ENCODE measurements at places on chromosomes 4 and X.

DNA sequence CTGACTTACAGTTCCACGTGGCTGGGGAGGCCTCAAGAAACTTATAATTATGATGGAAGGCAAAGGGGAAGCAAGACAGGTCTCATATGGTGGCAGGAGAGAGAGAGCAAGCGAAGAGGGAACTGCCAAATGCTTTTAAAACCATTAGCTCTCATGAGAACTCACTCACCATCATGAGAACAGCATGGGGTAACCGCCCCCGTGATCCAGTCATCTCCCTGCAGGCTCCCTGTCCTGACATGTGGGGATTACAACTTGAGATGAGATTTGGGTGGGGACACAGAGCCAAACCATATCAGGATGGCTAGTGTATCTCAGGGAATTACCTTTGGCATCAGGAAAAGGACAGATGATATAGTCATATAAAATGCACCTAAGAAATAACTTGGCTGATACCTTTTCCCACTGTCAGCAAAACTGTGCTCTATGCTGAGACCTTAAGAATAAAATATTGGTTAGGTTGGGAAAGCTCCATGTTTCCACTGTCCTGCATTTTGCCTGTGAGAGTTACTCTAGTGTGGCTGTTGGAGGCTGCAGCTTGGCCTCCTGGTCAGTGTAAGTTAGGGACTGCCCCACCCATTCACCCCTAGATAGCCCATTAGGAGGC, 110.3 kb downstream of the UCHL1 start:
- no peak for DNase-seq

DNA sequence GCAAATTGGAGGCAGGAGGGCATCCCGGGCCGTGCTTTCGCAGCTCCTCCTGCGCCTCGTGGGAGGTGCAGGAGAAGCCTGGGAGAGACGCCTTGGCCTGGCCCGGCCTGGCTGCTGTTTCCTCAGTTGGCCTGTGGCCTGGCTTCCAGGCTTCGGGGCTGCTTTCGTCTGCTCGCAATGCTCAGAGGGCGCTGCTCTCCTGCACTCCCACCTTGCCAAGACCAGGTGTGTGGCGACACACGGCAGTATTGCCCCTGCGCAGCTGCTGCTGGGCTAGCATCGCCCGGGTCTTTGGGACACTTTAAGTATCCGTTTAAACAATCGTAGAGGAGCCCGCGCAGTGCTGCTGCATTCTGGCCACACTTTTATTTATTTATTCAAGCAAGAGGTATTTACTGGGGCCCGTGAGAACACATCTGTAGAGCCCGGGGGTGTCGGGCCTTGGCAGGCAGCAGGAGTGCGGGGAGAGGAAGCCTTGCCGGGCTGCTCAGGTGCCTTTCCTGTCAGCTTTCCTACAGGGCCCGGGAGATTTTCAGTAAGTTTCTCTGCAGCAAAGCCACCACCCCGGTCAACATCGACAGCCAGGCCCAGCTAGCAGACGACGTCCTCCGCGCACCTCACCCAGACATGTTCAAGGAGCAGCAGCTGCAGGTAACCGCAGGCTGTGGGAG, 26.2 kb upstream of the HGFAC start:
- no peak for DNase-seq

GRCh38 chrX:55450259-55450658, 1.7 kb upstream of the MAGEH1 start:
- no peak for DNase-seq

DNA sequence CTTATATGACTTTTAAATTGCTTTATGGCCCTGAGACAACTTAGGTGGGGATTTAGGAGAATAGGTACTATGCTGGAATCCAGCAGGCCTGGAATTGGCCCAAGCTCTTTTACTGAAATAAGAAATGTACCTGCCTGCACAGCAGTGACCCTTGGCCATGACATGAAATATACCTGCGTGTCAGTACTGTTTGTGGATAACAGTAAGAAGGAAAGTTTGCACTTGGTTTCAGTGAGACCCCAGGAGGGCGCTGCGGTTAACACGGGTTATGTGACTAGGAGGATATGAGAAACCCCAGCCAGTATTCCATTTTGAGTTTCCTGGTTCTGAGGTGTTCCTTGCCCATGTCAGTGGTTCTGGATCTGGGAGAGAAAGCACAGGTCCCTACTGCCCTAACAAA, 5.3 kb downstream of the MTM1 start:
- DNase-seq: no peak

- DNase-seq: no peak
Observed at GRCh38 chr4:134408897-134409296, 207.3 kb upstream of the PABPC4L start.

GRCh38 chr4:102333787-102334186, 11.5 kb downstream of the SLC39A8 start:
- no peak for DNase-seq

GRCh38 chr4:112379306-112379705, 82.1 kb downstream of the ALPK1 start:
- DNase-seq: no peak

DNA sequence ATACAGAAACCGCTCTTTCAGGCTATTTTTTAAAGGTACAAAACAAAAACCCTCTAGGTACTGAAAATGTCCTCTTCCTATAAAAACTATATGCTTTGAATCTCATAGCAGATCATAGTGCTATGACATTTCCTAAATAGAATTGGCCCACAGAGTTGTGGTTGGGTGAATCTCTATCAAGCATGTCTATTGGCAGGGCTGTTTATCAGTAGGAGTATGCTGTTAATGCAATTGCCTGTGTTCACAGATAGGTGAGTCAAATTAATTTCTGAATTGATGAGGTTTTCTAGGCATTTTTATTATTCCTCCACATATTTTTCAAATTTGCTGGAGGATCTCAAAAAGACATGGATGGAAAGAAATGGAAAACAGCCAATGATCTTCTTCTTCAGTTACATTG, 73.9 kb downstream of the QRFPR start:
- no peak for DNase-seq

DNA sequence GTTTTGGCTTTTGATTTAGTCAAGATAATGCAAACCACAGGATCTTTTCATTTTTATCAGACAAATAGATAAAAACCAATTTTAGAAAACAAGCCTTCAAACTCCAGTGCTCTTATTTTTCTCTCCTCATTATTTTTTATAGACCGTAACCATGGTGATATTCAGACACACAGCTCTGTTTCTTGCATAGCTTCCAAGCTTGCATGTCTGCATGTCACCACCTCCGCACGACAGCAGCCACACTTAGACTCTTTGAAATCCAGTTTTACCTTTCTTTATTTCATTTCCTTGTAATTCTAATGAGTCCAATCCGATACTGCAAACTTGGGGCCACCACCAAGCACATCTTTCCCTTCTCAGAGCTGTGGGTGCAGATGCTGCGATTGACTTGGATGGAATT, 94.3 kb upstream of the GPM6A start:
- no peak for DNase-seq

DNA sequence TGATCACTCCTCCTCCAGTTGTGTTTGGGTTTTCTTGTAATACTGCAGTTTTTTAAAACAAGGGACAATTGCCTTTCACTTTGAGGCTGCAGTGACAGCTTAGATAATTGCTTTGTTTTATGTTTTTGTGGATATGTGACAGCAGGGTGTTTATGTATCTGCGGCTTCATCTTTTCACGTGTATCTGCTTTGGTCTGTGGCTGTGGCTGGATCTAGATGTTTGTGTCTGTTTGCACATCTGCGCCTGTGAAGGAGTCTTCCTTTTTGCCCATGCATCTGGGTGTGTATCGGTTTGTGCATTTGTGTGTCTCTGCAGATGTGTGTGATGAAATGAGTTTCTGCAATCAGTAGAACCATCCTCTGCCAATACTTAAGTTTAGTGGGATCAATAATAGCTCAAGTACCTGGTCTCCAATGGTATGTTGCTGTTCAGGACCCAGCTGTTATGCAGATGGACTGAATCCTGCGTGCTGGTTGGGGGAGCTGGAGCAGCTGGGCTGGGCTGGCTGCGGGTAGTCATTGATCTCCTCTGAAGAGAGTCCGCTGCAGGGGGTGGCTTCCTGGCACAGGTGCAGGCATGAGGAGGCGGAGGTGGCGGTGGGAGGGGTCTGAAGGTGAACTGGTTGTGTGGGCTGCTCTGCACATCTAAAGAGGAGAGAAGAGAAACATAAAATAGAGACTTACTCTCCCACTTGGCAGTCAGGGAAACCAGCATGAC, 390.3 kb downstream of the SH2D1A start:
- peak; percentile 22 for DNase-seq

- no peak for DNase-seq
Observed at GRCh38 chrX:102835504-102836146, 101.4 kb upstream of the RAB40AL start.

GRCh38 chr4:124526769-124527168, 185.8 kb downstream of the ANKRD50 start:
- DNase-seq: no peak

GRCh38 chr4:83568062-83568461, 32.2 kb downstream of the GPAT3 start:
- DNase-seq: no peak

GRCh38 chr4:123526511-123526910, 129.9 kb downstream of the SPRY1 start:
- no peak for DNase-seq

GRCh38 chr4:176313596-176314336, 6.0 kb upstream of the SPCS3 start:
- no peak for DNase-seq
